ENCODE measurements at places on chromosomes 3 and 15.

DNA sequence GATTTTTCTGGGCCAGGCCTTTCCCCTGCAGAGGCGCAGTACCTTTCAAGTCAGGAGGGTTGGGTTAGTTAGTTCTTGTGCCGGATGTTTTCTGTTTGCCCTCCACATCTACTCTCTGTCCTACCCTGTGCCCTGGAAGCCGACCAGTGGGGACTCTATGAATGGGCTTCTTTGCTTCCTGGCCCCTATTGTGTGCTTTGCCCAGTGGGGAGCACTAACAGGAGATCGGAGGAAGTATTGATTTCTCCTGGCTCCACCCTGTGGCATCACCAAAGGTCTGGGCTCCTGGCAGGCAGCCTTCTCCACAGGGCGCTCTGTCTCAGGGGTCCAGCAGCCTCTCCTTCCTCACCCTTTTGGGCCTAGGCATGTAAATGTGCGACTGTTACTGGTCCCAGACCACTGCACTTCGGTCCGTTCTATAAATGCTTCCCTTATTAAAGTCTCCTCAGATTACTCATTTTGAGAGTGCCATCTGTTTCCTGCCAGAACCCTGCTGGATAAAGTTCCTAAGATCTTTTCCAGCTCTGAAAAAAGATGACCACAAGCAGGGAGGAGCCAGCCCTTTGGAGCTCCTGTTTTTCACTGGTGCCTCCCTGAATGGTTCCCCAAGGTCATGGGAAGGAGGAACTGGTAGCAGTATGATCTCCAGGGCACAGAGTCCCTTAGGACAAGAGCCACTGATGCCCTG lies 44.5 kb downstream of the CTDSPL start:
- no peak for DNase-seq

- DNase-seq, result no peak
Measured at GRCh38 chr3:117150628-117151027, 441.0 kb downstream of the TUSC7 start.

DNA sequence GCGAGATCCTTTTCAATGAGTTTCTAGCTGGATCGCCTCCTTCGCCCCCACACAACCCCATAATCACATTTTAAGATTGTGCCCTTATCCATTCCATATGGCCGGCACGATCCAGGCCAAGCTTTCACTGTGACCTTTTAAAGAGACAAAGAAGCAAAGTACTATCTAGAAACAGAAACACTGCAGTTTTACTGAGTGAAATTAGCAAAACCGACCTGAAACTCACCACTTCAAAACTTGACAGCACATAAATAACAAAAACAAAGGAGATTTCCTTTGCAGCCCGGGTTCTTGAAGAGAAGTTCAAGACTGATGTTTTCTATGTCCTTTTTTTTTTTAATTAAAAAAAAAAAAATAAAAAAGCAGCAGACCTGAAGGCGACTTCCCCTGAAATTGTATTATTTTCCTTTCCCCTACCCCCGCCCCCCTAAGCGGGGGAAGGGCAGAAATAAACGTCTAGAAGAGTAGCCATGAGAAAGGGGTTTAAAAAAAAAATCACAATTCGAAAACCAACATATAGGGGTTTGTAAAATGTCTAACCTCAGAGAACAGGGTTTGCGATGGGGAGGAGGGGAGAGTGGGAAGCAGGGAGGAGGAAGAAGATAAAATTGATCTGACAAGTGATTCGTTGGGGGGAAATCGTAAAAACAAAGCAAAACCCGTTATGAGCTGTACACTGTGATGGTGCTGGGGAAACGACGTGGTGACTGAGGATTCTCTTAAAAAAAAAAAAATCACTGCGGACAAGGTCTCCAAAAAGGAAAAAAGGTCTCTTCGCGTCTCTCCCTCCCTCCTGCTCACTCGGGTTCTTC lies 1.5 kb downstream of the SATB1 start:
- no peak for DNase-seq

GRCh38 chr3:39407773-39408492 lies 1.4 kb downstream of the RPSA start:
- no peak for DNase-seq

- no peak for DNase-seq
Measured at GRCh38 chr3:130895690-130896488, 2.0 kb downstream of the ATP2C1 start.

DNA sequence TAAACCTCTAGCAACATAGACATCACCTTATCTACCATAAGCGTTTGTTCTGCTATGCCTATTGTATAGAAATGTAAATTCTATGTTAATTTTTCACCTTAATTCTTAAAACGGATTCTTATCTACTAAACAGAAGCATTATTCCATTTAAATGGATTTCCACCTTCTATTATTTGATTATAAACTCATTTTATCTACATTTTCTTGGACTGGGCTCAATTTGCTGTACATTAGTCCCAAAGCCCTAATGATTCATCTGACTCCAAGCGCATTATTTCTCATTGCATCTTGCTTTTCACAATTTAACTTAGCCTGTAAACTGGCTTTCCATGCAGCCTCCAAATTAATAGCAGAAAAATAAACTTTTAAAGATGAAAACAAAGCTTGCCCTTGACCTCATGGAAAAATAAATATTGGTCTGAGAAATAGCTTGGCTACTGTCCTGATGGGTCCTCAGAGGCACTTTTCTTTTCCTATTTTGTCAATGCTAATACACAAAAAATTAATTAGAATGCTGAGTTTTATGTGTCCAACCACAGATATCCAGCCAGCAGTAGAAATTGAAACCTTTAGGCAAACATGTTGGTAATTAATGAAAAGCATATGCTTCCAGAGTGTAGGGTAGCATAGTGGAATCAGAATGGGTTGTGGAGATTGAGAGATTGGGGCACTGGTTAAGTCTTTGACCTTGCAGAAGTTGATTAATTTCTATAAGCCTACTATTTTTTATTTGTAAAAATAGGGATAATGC lies 81.4 kb upstream of the CFAP20DC start:
- DNase-seq, result no peak
